ENCODE measurements at places on chromosomes 5 and 9.

- no peak for DNase-seq
These were observed 1587.6 kb upstream of the C9orf72 start for GRCh38 chr9:29160763-29161353.

GRCh38 chr5:122463221-122463620 lies 151.2 kb downstream of the SNCAIP start:
- no peak for DNase-seq

GRCh38 chr9:133058071-133058470 lies 3.7 kb upstream of the CEL start:
- no peak for DNase-seq

- DNase-seq: no peak
These were observed 26.9 kb downstream of the FNIP1 start for GRCh38 chr5:131769961-131770360.

GRCh38 chr5:108345541-108346171 lies 36.2 kb downstream of the FBXL17 start:
- DNase-seq: peak; percentile 33

GRCh38 chr9:121892706-121893105 lies 200.4 kb downstream of the TTLL11 start:
- no peak for DNase-seq

DNA sequence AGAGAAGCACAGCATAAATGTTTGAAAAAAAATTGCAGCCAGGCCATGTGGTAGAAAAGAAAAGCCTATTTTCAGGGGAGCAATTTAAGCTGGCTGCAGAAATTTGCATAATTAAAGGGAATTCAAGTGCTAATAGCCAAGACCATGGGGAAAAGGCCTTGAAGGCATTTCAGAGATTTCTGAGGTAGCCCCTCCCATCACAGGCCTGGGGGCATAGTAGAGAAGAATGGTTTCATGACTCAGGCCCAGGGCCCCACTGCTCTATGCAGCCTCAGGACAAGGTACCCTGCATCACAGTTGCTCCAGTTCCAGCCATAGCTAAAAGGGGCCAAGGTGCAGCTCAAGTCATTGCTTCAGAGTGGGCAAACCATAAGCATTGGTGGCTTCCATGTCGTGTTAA lies 1416.0 kb downstream of the EFNA5 start:
- DNase-seq: no peak

GRCh38 chr5:142713121-142713706 lies 27.3 kb upstream of the FGF1 start:
- DNase-seq: peak; percentile 24

DNA sequence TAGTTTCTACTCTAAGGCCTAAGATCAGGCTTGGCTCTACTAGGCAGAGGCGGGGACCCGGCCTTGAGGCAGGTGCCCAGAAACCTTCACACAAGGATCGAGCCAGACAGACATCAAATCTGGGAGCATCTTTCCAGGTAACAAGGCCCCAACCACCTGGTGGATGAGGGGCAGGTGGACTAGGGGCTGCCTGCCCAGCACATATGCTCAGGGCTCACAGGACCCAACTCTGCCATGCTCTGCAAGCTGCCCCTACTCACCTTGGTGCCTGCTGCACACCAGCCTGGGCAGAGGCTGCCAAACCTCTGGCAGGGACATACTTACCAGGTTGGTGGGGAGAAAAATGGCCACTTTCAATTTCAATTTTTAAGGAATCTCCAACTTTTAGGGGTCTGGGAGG lies 2.2 kb upstream of the ZNF618 start:
- DNase-seq: no peak

DNA sequence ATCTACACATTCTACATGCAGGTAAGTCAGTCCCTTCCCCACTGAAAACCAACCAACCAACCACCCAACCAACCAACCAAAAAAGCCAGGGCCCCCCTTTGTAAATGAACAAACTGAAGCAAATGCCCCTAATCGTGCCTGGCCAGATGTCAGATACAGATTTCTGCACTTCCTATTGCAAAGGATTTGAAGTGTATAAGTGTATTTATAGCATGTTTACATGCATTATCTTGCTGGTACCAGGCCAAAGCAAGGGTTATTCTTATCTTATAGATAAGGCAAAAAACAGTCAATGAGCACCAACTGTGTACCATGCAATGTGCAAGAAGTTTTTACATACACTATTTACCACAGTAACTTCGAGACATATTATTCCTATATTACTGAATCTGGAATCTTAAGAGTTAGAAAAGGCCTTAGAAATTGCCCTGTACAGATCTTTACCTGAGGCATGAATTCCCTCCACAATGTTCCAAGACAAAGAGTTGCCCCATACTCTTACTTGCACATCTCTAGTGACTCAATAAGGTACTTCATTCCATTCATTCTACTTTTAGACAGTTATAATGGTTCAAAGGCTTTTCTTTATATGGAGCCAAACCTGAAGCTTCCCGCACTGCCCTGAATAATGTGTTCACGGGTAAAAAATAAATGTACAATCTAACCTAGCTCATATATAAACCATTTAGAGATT lies 51.7 kb upstream of the NR5A1 start:
- no peak for DNase-seq

DNA sequence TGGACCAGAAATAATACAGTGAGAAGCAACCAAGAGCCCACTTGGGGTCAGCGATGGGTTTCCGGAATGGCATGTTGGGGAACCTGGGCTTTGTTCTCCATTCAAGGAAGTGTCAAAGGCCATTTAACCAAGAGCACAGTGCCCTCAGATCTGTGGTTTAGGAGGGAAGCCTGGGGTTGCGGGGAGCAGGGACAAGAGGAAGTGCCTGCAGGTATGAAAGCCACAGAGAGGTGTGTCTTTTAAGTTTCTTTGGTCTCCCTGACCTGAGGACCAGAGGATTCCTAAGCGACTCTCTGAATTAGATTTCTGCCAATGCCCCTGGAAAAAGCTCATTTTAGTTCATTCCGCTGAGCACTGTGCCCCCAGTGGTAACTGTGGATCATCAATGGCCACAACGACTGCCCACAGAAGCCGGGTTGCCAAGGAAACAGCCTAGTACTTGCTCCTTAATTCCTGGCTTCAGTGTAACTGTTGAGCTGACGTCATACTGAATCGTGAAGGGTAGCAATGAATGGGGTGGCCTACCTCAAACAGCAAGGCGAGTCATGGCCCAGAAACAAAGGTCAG lies 107.3 kb upstream of the SPIN1 start:
- no peak for DNase-seq

DNA sequence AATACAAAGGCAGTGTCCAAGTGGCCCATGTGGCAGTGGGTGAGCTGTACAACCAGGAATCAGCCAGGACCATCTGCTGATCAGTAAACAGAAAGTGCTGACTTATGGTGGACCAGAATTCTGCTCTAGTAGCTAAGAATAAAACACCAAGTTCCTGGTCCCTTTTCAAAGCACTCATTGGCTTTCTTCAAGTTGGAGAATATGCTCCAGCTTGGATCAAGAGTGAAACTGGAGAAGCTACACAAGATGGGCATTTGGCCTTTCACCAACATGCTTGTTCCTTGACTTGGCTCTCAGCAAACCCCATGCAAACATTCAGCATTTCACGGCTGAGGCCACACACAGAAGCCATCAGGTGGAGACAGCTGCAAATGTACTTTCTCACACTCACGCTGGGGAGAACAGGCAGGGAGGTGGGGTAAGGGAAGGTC lies 32.1 kb downstream of the MARCHF3 start:
- DNase-seq: no peak

GRCh38 chr5:177557041-177557647 lies 2.8 kb upstream of the FAM193B start:
- no peak for DNase-seq

DNA sequence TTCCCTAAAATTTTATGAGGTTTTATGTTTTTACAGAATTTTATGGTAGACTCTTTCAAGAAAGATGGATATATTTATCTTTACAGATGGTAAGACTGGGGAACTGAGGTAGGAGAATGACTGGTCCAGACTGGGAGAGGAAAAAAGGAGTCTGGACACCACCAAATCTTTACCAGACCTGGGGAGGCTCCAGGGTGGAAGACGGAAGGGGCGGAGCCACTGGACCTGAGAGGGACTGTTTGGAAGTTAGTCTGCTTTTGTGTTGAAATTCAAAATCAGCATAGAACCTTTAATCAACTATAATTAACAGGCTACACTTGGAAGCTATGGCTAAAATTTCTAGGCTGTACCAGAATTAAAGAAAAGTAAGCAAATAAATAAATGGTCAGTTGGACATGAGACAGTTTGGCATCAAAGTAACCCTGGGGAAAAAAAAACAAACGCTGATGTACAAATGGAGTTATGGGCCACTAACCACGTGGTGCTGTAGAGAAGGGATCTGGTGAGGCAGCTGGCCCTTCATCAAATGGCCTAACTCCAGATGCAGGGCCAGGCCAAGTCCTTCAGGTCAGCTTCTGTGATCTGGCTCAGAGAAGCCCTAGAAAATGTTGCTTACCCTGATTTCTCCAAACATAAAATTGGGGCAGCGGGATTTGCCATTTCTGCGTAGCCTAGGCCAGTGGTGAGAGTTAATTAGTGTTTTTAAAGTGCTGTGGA lies 155.1 kb downstream of the ARSB start:
- no peak for DNase-seq

DNA sequence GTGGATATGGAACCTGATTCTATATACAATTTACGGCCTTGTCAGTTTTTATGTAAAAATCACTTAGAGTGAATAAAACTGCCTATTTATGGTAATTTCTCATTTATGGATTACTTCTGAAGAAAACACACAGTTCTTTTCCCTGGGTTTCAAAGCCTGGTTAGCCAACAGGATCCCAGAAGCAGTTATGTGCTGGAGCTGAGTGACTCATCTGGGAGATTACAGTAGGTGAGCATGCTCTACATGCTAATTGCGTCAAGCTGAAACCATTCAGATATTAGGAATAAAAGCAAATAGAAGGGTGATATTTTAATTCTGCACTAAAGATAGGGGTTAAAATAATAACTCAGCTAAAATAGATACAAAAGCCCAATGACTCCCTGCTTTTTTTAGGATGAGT lies 47.8 kb downstream of the PDE4D start:
- DNase-seq: no peak

GRCh38 chr9:135887585-135888050 lies 19.7 kb downstream of the CAMSAP1 start:
- no peak for DNase-seq

- DNase-seq: no peak
These were observed 5.2 kb upstream of the HINT2 start for GRCh38 chr9:35820076-35820475.

DNA sequence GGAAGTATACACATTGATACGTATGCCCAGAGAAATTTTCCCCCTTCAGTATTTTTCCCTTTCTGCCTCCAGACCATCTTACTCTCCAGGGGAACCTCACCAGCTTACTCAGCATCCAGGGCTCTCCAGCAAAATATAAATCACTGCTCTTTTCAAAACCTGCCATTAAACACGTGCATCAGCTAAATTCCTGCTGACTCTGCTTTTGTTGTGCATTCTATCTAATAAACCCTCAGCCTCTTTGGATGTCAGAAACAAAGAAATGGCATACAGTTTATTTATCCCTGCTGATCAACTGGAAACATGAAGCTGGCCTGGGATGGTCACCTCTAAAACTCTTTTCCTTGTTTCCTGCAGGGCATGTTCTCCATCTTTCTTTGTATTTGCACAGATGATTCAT lies 126.8 kb downstream of the TRPM3 start:
- no peak for DNase-seq

DNA sequence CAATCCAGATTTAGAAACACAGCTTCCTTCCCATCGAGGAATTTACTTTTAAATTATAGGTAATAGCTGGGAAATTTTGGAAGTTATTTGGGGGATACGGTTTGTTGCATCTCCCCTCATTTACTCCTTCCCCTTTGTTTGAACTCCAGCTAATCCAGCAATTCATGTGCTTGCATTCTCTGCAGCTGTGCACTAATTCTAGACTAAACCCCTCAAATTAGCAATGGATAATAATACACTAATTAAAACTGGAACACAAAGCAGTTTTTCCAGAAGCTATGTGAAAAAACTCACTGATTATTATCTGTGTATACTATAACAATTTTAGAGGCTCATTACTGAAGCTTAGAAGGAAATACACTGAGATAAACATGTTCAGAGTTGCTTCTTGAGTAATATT lies 751.2 kb upstream of the ZNF608 start:
- DNase-seq: no peak

- DNase-seq: no peak
These were observed 5.1 kb upstream of the GPX8 start for GRCh38 chr5:55154873-55155272.

DNA sequence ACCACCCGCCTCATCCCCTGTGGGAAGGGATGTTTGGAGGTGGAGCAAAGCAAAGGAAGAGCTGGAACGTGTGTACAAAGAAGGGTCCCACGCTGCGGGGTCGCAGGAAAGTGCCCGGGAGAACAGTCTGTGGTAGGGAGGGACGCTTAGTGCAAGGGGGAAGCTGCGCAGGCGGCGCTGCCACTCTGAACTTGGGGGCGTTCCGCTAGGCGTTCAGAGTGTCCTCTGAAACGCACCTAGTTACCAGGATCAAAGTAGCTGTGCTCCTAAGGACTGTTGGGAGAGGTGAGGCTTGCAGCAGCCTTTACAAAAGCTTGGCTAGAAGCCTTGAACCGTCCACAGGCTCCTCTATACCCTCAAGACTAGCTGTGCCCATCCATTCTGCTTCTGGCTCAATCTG lies 29.3 kb upstream of the PDE8B start:
- DNase-seq: no peak

- no peak for DNase-seq
These were observed 74.0 kb upstream of the PHYKPL start for GRCh38 chr5:178306430-178307225.

- DNase-seq: no peak
These were observed 3.2 kb downstream of the RBM18 start for GRCh38 chr9:122261469-122261881.

Measured in NCI-H1436 treated with DMSO at 0.1 percent for 48 hours (cell line).